Stimulated activated CD8-positive, alpha-beta memory T cell treated with anti-CD3 and anti-CD28 coated beads, Interleukin-7, amount 100 ng/mL, for 4 hours (primary cell): ENCODE measurements at places on chromosomes 4 and X.

GRCh38 chr4:1206299-1207156 is 34.1 kb upstream of the SPON2 start:
- DNase-seq = no peak

- DNase-seq = no peak
Observed at GRCh38 chr4:52822583-52822971, 39.5 kb upstream of the RASL11B start.

DNA sequence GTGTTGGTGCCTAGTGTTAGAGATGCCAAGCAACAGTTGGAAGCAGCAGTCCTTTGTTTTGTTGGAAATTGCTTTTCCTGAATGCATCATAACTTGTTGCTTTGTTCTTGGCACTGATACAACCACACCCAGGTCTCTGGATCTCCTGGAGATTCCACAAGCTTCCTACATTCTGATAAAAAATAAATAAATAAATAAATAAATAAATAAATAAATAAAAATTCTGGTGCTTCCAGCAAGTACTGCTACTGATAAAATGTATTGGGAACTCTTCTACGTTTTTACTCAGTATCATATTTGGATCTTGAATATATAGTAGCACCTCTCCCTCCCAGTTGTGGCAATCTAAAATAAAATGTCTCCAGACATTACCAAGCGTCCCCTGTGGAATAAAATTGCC is 62.7 kb upstream of the GRID2 start:
- no peak for DNase-seq

- no peak for DNase-seq
Observed at GRCh38 chr4:7194251-7195140, 2.2 kb downstream of the SORCS2 start.

GRCh38 chr4:177574446-177574845 is 132.2 kb upstream of the AGA start:
- no peak for DNase-seq

DNA sequence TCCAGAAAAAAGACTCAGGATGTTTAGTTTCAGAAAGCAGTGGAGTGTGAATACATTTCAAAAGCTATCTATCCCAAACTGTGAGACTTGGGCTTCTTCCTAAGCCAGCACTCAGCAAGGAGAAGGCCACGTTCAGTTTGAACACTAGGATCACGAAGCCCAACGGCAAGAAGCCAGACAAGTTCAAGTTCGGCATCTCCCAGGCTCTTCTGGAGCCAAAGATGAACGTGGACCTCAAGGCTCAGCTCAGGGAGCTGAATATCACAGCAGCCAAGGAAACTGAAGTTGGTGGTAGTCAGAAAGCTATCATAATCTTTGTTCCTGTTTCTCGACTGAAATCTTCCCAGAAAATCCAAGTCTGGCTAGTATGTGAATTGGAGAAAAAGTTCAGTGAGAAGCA is 7.6 kb downstream of the PLAC1 start:
- DNase-seq = no peak

DNA sequence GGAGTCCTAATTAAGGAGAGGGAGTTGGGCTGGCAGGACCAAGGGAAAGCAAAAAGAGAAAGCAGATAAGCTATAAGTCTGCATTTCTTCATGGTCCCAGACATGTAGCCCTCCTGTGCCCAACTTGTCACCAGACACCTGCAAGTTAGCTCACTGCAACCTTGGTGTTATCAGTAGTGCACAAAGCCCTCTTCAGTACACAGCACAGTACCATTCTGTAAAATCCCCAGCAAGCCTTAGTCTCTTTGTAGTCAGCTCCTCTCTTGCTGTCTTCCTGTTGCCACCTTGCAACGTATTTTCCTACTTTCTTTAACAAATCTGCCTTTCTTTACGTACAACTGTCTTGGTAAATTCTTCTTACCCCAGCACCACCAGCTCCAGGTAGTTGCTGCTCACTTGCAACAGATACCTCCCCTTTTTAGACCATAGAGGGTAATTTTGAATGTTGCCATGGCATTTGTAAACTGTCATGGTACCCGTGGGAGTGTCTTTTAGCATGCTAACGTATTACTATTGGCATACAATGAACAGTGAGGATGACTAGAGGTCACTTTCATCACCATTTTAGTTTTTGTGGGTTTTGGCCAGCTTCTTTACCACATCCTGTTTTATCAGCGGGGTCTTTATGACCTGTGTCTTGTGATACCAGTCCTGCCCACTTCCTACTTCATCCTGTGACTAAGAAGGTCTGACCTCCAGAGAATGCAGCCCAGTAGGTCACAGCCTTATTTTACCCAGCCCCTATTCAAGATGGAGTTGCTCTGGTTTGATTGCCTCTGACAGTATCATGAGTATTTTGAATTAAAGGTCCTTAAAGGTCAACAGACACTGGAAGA is 28.3 kb upstream of the AP1S2 start:
- DNase-seq = no peak

DNA sequence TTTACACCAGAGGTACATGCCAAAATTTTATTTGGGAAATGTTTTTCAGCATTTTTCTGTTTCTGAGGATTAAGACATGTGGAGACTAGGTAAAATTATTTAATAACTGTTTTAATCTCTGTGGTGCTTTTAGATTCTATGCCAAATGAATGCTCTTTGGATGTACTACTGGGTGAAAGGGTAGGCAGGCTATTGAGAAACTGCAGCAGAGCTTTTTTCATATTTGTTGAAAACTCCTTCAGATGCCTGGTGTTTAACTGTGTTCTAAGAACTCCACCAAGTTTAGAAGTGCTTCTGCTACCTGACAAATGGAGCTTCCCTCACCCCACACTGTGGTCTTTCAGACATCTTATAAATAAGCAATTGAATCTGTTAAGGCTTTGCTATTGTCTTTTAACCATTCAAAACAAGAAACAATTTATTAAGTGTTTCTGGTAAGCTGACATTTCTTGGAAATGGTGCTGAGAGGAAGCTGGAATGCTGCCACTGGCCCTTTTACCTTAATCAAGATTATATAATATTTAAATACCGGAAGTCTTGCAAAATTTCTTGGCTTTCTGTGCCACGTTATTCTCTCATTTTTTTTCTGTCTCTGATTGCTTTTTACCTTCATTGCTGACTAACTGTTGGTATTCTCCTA is 51.2 kb upstream of the CYSLTR1 start:
- no peak for DNase-seq

DNA sequence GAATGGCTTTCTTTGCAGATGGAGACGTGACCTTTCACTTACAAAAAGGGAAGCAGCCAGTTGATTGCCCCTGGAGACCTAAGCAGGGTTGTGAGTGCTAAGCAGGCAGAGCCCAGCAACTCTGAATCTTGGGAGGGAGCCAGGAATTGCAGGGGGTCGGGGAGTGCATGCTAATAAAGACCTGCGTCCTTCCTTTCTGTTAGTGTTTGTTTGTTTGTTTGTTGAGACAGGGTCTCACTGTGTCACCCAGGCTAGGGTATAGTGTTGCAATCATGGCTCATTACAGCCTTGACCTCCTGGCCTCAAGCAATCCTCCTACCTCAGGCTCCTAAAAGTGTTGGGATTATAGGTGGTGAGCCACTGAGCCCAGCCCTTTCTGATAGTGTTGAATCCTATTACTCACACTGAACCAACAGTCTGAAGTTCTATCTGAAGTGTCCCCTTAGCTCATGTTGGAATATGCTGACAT is 137.4 kb downstream of the CEP135 start:
- DNase-seq = no peak

- peak; percentile 93 for DNase-seq
Observed at GRCh38 chrX:119852382-119853353, at the start of gene UPF3B. Gene UPF3B, minus strand, starts transcription at chrX:119852963. Its CDS starts 35 bp downstream, at chrX:119852928.

GRCh38 chr4:156329779-156330178 is 376.1 kb upstream of the CTSO start:
- no peak for DNase-seq

GRCh38 chrX:57964975-57965374 is 54.7 kb upstream of the ZXDA start:
- no peak for DNase-seq

- no peak for DNase-seq
Observed at GRCh38 chr4:80360900-80361299, 25.4 kb downstream of the CFAP299 start.

- no peak for DNase-seq
Observed at GRCh38 chr4:17670423-17670822, 56.0 kb downstream of the MED28 start.

- DNase-seq = no peak
Observed at GRCh38 chrX:110755611-110756010, 40.0 kb downstream of the CHRDL1 start.

- DNase-seq = no peak
Observed at GRCh38 chr4:31334086-31334910, 614.1 kb downstream of the PCDH7 start.

GRCh38 chrX:40418146-40418812 is 162.5 kb upstream of the ATP6AP2 start:
- no peak for DNase-seq

DNA sequence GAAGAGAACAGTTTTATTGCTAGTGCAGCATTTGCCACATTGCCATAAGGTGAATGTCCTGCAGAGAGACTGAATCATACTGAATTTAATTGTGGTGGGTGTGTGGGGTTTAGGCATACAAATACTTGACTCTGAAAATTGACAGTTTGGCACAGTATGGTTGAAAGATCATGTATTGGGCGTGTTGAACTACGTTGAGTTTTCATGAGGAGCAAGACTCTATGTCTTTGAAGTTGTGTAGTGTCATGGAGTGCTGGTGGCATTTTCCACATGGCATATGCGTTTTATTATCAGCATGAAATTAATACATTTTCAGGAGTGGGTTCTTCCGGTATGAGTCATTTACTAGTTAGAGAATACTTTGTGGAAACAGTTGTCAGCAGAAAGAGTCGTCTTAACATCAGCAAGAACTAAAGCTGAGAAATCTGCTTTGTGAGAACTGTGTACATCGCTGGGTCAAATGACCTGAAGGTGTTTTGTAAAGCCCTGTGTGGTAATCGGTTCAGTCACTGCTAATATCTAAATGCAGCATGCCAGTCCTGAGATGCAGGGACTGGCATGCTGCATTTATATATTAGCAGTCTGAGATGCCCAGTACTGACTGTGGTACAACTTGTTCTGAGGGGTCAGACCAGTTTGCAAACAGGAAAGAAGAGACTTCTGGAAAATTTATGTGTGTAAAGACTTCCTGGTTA is 50.3 kb downstream of the ARHGAP10 start:
- no peak for DNase-seq

DNA sequence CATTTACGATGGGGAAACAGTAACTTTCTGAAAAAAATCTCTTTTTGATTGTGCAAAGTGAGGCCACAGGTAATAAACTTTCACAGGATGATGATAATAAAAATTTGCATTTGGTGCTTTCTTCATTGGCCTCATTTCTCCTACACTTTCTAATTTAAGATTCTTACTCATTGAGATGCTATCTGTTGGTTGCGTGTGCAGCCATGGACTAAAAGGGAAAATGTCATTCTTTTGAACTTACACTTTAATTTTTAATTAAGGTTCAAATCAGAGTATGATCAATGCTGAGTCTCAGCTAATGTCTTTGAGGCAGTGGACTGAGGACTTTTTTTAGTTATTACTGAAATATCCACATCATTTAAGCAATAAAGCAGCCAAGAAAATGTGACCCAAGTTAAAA is 87.6 kb downstream of the SEL1L3 start:
- DNase-seq = no peak

DNA sequence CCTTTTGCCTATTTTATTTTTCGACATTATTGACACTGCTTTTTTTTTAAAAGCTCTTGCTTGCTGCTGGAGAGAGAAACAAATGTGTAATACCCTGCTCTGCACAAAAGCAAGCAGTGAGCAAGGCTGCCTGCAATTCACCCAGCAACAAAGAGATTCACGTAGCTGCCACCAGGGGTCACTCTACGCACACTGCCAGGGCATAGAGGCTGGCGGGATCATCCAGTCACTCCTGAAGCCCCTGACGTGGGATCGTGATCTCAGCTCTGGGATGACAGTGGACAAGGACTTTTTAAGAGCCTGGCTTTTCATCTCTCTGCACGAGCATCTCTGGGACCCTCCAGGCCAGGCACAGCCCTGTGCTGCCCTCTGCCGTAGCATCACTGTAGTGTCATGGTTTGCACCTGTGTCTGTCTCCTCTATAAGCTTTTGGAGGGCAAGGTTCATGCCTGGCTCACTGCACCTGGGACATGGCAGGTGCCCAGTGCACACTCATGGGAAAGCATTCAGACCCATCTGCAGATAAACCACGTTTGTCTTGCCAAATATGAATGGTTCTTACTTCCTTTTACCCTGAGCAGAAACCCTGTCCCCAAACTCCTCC is 19.8 kb downstream of the C4orf50 start:
- DNase-seq = peak; percentile 10

DNA sequence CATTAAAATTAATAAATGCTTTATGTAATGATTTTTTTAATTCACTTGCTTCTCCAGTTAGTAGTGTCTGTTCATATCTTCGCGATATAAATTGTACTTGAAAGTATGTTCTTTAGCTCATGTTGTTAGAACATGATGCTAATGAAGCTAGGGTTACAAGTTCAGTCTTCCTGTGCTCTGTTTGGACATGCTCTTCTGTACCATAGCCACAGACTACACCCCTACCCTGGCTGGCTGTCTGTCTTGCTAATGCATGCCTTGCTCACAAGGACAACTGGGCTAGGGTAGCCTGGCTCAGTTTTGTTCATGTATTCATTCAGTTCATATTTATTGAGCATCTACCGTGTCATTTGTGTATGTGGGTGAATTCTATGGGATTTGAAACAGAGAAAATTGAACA is 50.8 kb upstream of the MTMR1 start:
- DNase-seq = no peak

DNA sequence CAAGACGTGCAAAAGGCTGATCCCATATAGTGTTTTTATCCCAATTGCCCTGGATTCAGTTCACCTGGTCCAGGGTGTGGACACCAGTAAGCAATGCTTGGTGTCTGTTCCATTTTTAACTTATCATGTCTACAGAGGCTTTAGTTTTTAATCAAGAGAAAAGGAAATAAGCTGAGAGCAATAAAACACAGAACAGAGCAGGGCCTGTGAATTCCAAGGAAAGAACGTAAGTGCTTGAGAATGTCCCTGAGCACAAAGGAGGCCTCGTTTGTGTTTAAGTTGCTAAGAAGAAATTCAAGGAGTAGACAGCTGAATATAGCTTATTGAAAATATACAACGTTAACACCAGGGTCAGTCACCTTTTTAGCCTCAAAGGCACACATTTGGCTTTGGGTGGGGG is 191.3 kb downstream of the GPC3 start:
- DNase-seq = no peak

- DNase-seq = no peak
Observed at GRCh38 chr4:116223040-116223732, 862.2 kb downstream of the TRAM1L1 start.
